ENCODE measurements at places on chromosomes 13 and 19.

- no peak for DNase-seq
Observed at GRCh38 chr13:77168237-77168636, 141.3 kb upstream of the FBXL3 start.

DNA sequence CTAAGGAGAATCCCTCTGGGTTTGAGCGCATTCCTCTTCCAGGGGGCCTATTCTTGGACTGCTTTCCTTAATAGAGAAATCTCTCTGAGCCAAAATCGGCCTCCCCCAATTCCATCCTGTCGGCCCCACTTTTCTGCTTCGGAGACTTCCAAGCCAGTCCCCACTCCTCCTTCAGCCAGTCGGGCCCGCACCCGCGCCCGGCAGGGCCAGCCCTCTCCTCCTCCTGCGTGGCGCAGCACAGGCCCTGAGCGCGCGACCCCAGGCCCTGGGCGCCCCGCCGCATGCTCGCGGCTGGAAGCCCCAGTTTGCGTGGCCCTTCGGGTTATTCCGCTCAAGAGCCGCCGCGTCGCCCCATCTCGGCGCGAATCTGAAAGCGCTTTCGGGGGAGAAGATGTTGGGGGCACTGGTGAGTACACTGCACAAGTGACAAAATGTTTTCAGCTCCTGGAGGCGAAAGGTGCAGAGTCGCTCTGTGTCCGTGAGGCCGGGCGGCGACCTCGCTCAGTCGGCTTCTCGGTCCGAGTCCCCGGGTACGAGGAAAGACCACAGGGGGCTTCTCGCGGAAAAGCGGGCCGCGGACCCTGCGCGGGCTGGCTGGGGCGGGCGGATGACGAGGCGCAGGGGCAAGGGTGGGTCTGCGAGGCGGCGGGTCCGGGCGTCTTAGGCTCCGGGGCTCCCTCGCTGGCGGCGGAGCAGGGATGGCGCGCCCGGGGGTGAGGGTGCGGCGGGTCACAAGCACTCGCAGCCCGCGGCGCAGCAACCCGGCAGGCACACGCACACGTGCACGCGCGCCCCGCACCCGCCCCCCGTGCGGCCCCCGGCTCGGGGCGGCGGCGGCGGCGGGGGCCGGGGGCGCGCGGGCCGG is at the start of gene IL17D:
Gene IL17D, plus strand, starts transcription at position 785 of the 865 bp plus-strand sequence. CDS start 303 bp downstream, outside the sequence.
- peak; percentile 24 for DNase-seq

DNA sequence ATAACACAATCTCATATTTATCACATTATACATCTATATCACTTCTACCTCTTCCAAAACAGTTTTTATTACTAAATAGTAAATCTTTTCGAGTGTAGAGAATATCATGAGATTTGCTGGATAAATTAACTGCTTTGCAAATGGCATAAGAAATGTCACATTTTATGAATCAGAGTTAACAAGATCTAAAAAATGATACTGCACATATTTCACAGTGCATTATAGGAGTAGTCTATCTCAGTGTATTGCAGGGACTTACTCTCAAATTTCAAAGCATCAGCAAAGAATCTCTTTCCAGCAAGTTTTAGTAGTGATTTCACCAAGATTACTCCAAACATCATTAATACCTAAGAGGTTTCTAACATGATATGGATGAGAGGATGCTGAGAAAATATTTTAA is 687.1 kb upstream of the SLITRK1 start:
- DNase-seq: no peak

DNA sequence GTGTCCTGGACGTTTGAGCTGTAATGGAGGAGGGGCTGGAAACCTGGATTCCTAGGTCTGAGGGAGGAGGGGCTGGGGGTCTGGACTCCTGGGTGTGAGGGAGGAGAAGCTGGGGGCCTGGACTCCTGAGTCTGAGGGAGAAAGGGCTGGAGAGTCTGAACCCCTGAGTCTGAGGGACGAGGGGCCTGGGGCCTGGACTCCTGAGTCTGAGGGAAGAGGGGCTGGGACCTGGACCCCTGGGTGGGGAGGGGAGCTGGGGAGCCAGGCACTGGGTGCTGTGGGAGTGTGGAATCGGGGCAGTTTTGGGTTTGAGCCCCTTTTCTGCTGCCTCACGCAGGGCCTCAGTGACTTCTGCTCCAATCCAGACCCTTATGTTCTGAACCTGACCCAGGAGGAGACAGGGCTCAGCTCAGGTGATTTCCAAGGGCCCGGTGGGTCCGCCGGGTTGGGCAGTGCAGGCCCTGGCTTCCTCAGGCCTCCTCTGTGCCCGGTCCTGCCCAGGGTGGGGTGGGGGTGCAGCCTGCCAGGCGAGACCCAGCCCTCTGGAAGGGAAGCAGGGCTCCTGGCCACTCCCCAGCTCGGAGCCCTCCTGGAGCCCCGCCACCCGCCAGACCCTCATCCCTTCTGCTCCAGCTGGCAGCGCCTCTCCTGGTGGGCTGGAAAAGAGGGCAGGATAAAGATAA is 14.4 kb downstream of the TTYH1 start:
- no peak for DNase-seq

- no peak for DNase-seq
Observed at GRCh38 chr13:48121733-48122132, 26.8 kb upstream of the MED4 start.

DNA sequence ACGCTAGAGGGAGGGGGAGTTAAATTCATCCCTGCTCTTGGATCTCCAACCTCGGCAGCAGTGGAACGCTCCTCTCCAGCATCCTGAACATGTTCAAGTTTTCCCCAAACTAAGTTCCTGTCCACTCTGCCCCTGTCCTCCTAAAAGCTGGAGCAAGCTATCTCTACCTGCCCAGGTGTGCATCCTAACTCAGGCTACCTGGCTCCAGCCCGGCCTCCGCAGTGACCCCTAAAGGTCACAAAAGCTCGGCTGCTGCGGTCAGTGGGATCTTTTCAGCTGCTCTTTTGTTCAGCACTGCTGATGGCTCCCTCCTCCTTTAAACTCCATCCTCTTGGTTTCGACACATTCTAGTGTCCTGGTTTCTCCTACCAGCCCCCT is 1.4 kb downstream of the DCUN1D2 start:
- no peak for DNase-seq

- no peak for DNase-seq
Observed at GRCh38 chr19:23993440-23993839, 78.8 kb downstream of the ZNF726 start.

DNA sequence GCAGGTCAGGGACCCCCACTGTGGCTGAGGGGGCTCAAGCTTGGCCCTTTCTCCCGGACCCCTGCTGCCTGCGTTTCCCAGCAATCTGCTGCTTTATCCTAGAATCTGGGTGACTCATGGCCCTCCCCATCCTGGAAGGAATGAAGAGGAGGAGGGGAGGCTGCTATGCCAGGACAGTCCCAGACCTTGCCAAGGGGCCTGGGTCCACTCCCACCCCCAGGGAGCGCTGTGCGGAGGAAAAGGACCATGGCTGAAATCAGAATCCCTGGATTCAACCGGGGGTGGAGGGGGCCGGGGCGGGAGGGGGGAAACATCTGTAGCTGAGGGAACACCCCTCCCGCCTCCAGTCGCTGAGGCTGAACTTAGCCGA is 20.5 kb downstream of the ZNF114 start:
- no peak for DNase-seq

Measured in suppressor macrophage treated with lipopolysaccharide for 1 hour (primary cell).